IMR-90 (cell line): ENCODE measurements at places on chromosomes 5 and 9. TPM values are rescaled to one million over a fixed set of nuclear protein-coding genes. Genes with fewer than 3 reads are reported as not detected.

GRCh38 chr9:94643741-94644140, 4.4 kb upstream of the FBP1 start:
- DNase-seq: no peak

The CMBL gene
- 5.0 and 5.8 TPM in 2 replicates for total RNA-seq

DNA sequence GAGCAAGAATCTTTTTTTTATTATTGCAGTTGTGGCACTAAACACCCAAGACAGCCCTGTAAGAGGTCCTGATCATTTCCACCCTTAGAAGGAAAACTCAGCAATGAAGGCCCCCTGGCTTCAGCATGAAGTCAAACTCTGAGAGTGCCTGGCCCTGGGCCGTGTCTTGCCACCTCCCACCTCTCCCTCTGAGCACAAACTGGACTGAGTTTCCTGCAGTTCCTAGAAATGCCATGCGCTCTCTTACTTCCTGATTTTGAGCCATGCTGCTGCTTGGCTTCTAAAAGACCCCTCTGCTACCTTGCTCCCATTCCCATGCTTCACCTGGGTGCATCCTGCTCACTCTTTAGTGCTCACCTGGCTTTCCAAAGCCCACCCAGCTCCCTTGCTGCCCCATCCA, 140.4 kb upstream of the KLF9 start:
- no peak for DNase-seq

The PCAT7 gene
- not detected in 2 replicates for total RNA-seq

DNA sequence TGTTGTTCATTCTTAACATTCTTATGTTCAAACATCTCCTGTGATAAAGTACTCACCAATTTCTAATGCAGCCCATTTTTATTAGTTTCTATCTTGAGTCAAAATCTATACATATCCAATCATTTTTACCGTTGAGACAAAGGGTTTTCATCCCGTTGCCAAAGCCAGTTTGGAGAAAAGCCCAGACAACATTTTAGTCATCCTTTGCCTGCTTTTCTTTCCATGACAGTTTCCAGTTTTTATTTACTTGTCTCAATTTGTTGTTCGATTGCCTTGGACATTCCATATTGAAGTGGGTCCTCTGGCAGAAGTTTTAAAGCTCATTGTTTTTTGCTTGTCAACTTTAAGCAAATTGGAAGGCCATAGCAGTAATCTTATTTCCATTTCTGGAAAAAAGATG, 123.9 kb downstream of the RAB3C start:
- no peak for DNase-seq

The QRFP gene
- not detected in 2 replicates for total RNA-seq

- DNase-seq: no peak
Measured at GRCh38 chr9:36760667-36761420, 188.1 kb downstream of the MELK start.

The LCN9 gene
- total RNA-seq: not detected in 2 replicates
